ENCODE measurements at places on chromosomes 7 and 10. TPM values are rescaled to one million over a fixed set of nuclear protein-coding genes. Genes with fewer than 3 reads are reported as not detected.

DNA sequence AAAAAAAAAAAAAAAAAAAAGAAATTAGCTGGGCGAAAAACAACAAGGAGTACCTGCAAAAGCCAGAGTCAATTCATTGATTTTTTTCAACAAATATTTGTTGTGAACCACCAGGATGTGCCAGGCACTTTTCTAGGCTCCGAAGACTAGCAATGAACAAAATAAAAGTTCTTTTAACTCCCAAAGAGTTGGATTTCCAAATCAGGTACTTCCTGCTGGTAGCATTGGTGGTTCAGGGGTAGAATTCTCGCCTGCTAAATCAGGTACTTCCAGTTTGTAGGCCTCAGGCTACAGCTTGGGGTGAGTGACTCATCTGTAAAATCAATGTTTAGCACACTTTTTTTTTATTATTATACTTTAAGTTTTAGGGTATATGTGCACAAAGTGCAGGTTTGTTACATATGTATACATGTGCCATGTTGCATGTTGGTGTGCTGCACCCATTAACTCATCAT is 10.9 kb downstream of the PPA1 start:
- peak; percentile 83 for DNase-seq

DNA sequence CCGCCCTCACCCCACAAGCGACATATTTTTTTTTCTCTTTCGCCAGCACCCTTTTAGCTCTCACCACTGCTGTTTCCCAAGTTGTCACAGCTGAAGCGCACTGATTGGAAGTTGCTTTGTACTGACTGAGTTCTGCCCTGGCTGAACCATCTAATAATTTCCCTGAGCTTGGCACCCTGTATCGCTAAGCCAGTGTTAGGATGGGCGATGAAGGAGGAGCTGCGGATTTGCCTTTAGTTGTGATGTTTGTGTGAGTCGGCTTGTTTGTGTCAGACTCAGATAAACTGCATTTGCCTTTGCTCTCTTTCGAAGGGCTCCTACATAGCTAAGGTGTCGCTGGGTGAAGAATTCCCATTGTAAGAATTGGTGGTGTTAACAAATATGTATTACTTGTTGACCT is 1.3 kb upstream of the ATXN7L1 start:
- no peak for DNase-seq

DNA sequence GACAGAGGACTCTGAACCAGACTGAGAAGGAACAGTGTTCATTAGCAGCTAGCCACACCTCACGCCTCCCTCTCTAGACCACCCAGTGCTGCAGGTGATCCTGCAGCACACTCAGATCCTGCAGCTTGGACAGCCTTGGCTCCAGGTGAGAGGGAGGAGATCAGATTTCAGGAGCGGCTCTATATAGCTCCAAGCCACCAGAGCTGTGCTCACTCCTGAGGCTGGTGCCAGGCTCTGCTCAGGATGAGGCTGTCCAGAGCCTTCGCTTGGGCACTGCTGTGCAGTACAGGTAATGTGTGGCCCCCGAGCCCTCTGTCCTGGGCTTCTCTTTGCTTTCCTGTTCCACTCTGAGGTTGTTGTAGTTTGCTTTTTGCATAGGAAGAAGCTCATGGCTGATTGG is 42.4 kb downstream of the C10orf120 start:
- DNase-seq = no peak

DNA sequence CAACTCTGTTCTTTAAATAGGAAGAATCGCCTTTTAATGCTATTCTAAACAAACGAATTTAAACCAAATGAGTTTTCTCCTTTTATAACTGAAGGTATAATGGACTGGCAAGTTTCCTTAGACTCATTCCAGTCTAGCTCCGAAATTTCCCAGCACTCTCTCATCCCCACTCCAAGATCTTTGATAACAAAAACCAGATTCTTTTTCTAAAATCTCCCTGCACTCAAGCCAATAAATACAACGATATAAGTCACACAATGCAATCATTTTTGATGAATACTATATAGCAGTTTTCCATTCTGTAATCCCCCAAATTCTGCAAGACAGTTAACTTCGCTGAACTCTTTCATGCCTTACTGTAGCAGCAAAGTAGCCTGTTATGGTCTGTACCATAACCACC is 1.9 kb downstream of the OGA start:
- no peak for DNase-seq

SPACDR gene
- 0.59 TPM for total RNA-seq

CHAT gene
- total RNA-seq = not detected

ZNF853 gene
- 0.67 TPM for total RNA-seq

AGMO gene
- total RNA-seq = not detected

COL26A1 gene
- total RNA-seq = not detected

COX15 gene
- total RNA-seq = 26.5 TPM
